CD4-positive, alpha-beta T cell treated with Interferon alpha-2 for 1 hour (primary cell): ENCODE measurements at places on chromosomes 3 and 15.
A peak's percentile ranks its signal among the peaks of the same experiment; 100 is the strongest.

DNA sequence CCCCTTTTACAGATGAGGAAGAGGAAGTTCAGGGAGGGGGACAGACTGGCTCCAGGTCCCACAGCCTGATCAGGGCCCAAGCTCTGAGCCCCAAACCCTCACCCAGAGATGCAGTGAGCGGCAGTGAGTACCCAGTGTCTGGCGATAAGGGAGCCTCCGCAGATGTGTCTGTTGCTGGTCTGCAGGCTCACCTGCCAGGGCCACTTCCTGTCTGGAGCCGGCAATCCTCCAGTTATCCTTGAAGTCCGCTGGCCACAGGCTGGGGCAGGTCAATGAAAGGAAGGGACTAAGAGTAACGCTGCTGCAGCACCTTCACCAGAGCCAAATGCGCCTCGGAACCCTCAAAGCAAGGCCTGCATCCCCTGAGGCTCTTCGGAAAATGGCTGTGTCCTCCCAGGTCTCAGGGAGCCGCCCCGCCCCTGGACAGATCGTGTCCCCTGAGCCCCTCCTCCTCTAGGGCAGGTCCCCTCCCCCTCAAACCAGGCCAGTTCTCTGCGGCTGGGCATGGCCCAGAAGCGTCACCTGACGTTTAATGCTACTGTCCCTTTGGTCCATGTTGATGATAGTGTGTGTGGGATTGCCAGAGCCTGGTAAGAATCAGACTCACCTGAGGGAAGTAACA is 51.5 kb downstream of the MYL3 start:
- DNase-seq: no peak

- DNase-seq: no peak
Observed at GRCh38 chr15:47728886-47729285, 11.6 kb downstream of the SEMA6D start.

DNA sequence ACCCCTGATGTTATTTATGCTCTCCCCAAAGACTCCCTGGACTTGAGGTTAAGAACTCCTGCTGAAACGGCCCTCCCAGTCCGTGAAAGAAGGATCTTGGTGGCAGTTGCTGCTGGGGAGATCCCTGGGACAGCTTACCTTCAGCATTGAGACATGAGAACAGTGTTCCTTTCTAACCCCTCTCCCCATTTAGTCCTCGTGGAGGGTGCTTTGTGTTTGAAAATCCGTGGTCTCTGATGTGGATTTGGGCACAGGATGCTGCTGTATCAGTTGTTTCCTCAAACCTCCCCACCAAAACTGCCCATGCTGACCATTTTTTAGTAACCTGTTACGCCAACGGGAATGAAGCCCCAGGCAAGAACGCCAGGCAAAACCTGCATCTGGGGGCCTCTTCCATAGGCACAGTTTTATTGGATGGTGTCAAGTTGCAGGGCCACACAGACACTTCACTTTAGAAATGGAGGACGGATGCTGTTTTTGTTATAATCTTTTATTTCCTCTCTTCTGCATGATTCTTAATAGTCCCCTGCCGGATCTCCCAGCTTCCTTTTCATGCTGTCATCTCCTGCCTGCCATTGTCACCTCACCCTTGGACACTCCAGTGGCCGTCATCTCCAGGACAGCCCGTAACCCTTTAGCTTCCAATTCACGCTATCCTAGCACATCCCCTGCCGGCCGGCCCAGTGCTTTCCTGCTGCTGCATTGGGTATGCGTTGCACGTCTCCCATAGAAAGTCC is 31.7 kb upstream of the CEMIP start:
- no peak for DNase-seq

GRCh38 chr3:178388473-178388872 is 147.8 kb upstream of the KCNMB2 start:
- no peak for DNase-seq

GRCh38 chr3:23461069-23461468 is 257.9 kb downstream of the UBE2E2 start:
- DNase-seq: no peak

GRCh38 chr3:53939086-53939582 is 47.5 kb upstream of the SELENOK start:
- DNase-seq: no peak

- DNase-seq: peak; percentile 66
Observed at GRCh38 chr15:98658831-98659699, 10.7 kb downstream of the IGF1R start.

DNA sequence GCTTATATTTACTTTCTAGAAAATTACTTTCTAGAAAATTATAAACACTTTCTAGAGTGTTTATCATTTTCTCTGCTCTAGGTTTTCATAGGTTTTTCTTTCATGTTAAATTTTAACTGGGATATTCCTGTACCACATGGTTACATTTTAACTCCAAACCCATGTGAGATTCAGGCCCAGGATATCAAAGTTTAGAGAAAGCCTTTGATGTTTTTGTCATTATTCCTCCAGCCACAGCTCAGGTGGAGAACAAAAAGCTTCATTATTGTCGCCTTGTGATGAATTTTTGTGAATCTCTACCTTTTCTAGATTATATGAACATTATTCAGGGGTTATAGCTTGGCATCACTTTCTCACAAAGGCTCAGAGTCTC is 816.0 kb downstream of the SQOR start:
- DNase-seq: no peak

DNA sequence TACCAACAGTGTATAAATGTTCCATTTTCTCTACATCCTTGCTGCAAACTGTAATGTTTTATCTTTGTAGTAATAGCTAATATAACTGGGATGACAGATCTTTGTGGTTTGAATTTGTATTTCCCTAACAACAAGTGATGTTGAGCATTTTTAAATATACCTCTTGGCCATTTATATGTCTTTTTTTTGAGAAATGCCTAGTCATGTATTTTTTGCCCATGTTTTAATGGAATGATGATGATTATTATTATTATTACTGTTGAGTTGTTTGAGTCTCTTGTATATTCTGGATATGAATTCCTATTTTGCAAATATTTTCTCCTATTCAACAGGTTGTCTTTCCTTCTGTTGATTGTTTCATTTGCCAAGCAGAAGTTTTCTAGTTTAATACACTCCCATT is 654.9 kb downstream of the ZPLD1 start:
- DNase-seq: no peak
